ENCODE measurements at places on chromosomes 2 and 18.

DNA sequence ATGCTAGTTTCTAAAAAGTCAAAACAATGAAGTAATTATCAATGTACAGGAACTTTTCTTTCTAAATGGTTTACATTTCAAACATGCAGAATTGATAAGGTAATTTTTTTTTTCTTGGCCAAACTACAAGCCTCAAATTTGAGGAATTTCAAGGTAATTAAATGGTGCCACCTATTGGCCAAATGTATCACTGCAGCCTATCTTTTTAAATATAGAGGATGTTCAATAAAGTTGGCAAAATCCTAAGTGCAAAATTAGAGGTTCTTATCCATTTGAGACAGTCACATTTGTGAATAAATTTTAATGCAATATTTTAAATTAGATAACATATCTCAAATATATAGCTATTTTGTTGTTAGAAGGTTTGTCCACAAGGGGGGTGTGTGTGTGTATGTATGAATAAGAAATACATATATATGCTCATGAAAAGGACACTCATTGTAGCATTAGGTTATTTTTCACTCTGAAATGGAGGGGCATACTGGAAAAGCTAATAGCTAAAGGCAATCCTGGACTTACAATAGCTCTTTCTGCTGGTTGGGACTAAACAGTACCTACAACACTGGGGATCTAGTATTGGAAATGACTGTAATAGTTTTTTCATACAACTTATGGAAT lies 26.2 kb downstream of the MMADHC start:
- peak; percentile 48 for DNase-seq

DNA sequence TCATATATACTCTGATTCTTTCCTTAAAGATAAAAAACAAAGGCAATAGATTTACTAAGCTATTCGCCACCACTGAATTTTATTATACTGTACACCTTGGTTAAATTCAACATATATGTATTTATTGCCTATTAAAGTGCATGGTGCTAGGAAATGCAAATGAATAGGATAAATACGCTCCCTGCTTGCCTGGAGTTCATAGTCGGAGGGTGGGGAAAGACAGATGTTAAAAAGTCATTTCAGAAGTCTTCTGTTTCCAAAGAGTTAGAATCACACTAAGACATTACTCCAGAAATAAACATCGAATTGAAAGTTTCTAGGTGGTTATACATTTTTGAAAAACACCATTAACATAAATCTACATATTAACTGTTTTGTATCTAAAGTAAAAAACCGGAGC lies 19.8 kb downstream of the C1D start:
- DNase-seq: no peak

GRCh38 chr2:222753251-222753824 lies 81.9 kb downstream of the MOGAT1 start:
- DNase-seq: peak; percentile 86

DNA sequence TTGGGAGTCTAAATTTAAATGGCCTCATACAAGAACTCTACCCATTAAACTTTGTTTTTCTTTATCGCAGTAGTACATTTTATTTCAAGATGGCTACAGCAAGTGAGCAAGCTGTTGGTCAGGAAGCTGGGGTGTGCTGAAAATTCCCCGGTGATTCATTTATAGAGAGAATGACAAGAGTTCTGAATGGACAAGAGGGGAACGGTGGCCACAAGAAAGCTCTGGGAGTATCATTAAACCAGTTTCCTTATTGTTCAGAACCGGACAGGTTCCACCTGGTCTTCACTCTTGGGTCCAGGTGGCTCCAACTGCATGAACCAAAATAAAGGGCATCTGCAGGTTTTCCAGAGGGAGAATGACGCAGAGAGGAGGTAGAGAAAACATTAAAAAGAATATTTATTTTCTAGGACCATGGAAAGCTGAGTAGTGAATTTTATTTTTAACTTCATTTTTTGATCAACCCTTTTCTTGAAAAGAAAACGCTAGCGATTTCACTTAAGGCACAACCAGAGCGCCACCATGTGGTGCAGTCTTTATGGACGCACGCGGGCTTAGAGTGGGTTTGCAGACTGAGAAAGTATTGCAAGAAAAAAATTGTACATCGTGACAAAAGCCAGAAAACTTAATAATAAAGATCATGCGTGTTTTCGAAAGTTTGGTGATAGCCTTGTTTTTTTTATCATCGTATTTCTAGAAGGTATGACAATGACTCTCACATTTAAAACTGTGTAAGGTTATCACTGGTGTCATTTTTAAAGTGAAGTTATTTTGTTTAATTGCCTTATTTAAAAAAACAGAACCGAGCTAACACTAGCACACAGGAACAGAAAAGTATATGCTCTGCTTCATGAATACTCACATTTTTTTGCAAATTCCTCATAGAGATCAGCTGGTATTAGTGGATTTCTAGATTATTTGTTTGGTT lies 97.9 kb upstream of the NOL4 start:
- peak; percentile 82 for DNase-seq

Measured in astrocyte of the spinal cord (primary cell).